ENCODE measurements at places on chromosomes 3 and 15.
A peak's percentile ranks its signal among the peaks of the same experiment; 100 is the strongest.

GRCh38 chr3:165195640-165196576 is at the start of gene SLITRK3:
Gene SLITRK3, minus strand, starts transcription at chr3:165196384. Its CDS starts 5,554 bp downstream, at chr3:165190830.
- DNase-seq, result no peak

DNA sequence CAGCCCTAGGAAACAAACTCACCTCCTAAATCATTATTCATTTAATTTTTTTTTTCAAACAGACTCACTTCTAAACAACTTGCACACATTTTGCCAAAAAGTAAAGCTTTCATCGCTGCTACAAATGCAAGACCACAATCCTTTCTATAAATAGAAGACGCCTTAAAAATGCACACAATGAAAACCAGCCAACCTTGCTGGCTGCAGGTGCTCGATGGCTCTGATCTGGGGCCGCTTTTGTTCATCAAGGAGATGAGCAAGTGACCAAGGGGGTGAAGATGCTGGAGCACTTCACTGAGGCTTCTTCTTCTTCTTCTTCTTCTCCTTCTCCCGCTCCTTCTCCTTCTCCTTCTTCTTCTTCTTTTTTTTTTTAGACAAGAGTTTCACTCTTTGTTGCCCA is 12.7 kb upstream of the SLC6A6 start:
- DNase-seq, result no peak

DNA sequence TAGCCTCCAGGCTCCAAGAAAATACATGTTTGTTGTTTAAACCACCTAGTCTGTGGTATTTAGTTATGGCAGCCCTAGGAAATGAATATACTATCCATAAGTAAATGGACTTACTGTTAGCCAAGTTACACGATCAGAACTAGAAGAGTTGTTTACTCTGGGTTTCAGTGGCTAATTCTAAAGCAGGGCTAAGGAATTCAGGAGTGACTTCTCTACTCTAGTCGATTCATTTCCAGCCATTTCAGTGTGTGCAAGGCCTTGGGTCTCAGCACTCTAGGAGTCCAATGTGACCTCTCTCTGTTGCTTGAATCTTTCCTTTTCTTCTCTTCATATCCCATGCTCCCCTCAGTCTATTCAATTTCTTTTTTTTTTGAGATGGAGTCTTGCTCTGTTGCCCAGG is 66.7 kb downstream of the BHLHE40 start:
- no peak for DNase-seq

- peak; percentile 68 for DNase-seq
Measured at GRCh38 chr15:38440353-38441129, 13.4 kb upstream of the FAM98B start.

DNA sequence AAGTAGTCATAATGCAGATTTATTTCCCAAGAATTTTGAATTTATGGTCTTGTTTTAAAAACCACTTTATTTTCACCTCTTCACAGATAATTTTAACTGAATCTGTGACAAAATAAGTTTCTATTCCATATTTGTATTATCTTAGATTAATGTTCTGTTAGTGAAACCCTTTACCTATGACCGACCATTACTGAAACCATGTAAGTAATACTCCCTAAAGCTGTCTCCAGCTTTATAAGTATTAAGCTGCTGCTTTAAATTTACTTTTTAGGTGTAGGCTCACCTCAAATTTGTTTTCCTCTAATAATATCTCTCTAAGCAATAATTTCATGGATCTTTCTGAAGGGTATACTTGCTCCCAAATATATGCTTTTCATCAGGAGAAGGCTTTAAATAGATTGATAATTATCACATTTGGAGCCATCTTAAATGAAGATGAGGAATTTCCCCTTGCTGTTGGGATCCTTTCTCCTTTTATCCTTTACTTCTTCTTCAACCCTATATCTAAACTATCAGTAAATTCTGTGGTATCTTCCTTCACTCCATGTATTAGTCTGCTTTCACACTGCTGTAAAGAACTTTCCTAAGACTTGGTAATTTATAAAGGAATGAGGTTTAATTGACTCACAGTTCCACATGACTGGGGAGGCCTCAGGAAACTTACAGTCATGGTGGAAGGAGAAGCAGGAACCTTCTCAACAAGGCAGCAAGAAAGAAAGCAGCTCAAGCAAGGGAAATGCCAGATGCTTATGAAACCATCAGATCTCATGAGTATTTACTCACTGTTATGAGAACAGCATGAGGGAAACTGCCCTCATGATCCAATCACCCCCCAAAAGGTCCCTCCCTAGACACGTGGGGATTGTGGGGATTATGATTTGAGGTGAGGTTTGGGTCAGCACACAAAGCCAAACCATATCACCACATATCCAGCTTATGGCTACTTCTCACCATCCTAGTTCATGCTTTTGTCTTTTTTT is 92.3 kb upstream of the P2RY1 start:
- no peak for DNase-seq

DNA sequence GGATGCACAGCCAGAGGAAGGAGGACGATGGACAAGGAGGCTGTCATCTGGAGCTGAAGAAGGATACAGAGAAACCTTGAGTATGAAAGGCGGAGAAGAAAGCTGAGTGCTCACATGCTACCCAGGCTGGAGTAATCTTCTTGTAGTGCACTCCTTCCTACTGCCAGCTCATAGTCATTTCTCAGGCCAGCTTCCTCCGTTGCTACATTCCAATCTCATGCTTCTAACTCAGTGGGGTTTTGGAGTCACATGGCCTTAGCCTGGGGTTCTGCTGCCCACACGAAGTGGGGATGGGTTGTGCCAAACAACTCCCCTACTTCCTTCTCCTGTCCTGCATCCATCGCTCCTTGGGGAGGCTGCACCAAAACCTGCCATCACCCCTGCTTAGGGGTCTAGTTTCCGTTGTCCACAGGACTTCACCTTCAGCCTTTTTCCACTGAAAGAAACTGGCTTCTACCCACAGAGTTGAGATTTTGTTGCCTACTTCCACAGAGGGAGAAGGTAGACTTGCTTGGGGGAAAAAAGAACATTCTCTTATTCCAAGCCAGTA is 239.9 kb downstream of the EPHB1 start:
- peak; percentile 6 for DNase-seq

DNA sequence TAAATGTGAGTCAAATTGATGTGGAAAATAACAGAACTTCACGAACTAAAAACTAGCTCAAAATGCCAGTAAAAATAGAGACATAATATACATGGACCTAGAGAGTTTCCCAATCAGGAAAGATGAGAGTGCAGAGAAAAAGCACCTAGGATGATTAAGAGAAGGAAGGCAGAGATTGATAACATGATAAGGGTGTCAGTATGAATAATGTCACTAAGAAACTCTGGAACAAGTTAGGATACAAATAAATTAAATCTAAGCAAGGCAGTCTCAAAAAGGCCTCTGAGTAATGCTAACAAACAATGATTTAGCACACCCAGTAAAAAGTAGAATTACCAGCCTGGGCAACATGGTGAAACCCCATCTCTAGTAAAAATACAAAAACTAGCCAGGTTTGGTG is 304.7 kb upstream of the DPPA4 start:
- no peak for DNase-seq

GRCh38 chr3:127738192-127738840 is 65.6 kb downstream of the ABTB1 start:
- peak; percentile 84 for DNase-seq

DNA sequence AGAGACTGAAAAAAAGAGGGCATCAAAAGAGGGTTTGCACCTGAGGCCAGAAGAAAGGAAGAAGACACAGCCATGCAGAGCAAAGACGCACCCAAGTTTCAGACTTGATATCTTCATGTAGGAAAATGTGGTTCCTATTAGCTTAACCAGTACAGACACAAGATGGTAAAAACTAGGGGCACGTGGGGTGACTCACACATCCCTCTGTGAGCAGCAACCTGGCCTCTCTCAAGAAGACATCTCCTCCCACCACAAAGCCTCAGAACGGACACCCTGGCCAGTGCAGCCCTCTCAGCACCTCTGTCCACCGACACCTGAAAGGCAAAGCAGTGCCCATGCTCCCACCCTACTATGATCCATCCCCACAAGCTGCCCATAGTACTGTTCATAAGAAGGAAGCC is 33.3 kb downstream of the GLB1 start:
- DNase-seq, result peak; percentile 63

GRCh38 chr15:53671545-53671944 is 87.9 kb downstream of the WDR72 start:
- no peak for DNase-seq

Data from EH (cell line).